ENCODE measurements at places on chromosomes 3 and 15. TPM values are rescaled to one million over a fixed set of nuclear protein-coding genes. Genes with fewer than 3 reads are reported as not detected.

DNA sequence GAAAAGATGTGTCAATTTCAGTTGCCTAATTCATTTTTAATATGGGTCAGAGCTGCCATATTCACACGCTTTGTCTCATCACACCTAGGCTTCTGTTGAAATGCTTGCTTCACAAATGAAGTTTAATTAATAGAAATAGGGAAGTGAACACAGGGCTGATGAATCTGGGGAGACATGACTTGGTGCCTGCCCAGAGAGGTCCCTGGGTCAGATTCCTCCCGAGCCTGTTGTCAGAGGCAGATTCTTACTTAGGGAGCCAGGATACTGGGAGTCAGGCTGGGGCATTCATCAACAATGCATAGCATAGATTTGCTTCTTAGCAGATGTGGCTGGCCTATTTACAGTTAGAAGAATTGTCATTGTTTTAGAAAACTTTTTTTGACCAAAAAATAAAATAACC, 90.6 kb downstream of the CACNA1D start:
- DNase-seq, result no peak
- no peaks in the 10 kb centered on the region for H3K4me1 ChIP-seq
- H3K27ac ChIP-seq, result no peak overlapping the region

GRCh38 chr3:15258720-15259119, 52.7 kb downstream of the CAPN7 start:
- peak; percentile 58 for DNase-seq
- H3K27me3 ChIP-seq, result no peaks in the 10 kb centered on the region
- H3K36me3 ChIP-seq, result peaks cover 73% of the 10 kb centered on the region
- no peak overlapping the region for H3K27ac ChIP-seq
- H3K4me1 ChIP-seq, result peaks cover 13% of the 10 kb centered on the region

GRCh38 chr3:143158014-143158988, 38.7 kb downstream of the CHST2 start:
- no peaks in the 10 kb centered on the region for H3K36me3 ChIP-seq
- H3K27ac ChIP-seq, result no peak overlapping the region
- no peaks in the 10 kb centered on the region for H3K27me3 ChIP-seq
- H3K4me3 ChIP-seq, result no peak overlapping the region
- DNase-seq, result no peak
- no peaks in the 10 kb centered on the region for H3K4me1 ChIP-seq

DNA sequence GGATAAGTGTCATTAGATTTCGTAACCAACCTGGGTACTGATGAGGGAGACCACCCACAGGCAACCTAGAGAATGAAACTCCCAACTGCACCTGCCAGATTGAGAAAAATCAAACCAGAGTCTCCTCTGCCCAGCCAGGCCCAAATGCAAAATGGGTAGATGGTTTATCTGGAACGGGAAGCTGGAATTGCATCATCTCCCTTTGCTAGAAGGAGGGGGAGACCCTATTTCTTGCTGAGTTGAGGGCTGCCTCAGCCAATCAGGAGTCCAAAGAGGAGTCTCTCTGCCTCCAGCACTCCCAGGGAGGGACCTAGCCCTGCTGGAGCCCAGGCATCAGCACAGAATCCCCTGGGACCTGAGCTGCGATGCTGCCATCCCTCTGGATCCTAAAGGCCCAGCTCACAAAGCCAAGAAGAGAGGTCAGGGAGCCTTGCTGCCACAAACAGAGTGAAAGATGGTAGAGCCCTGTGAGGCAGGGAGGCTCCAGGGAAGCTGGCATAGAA, 8.1 kb downstream of the RMDN3 start:
- no peaks in the 10 kb centered on the region for H3K27me3 ChIP-seq
- H3K4me1 ChIP-seq, result peaks cover 6% of the 10 kb centered on the region
- peaks cover 45% of the 10 kb centered on the region for H3K36me3 ChIP-seq
- no peak overlapping the region for H3K4me3 ChIP-seq

DNA sequence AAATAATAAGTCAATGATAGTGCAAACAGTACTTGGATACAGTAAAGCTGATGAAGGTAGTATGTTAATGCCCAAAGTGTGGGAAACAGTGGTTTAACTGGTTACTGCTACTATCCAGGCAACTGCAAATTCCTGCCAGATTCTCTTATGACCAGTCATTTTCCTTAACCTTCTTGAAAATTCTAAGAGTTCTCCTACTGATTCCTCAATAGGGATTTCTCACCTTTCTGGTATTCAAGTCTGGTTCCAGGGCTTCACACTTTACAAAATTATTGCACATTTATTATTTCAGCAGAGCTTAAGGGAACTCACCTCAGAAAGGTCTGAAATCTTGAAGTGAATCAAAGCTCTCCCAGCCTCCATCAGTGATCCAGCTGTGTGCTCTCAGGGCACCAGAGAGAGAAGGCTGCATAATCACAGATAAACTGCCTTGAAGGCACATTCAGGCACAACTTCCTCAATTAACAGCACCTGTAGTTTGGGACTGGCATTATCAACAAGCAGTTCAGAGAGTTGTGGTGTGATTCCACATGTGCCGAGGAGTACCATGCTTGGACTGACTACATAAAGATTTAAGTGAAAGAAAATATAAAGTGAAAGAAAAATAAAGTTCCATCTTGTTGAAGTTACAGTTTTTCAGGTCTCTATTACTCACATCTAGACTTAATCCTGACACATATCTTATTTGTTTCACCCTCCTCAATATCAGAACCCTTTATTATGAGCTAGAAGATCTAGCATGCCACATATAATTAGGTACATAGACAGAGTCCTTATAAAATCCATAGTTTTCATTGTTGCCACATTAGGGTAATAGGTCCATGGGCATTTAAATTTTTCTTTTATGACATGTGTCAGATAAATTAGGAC, 59.5 kb upstream of the TIPARP start:
- DNase-seq, result no peak
- no peaks in the 10 kb centered on the region for H3K27me3 ChIP-seq
- no peaks in the 10 kb centered on the region for H3K36me3 ChIP-seq
- H3K4me1 ChIP-seq, result no peaks in the 10 kb centered on the region
- no peak overlapping the region for H3K27ac ChIP-seq

Gene CCDC39
- not detected for total RNA-seq

DNA sequence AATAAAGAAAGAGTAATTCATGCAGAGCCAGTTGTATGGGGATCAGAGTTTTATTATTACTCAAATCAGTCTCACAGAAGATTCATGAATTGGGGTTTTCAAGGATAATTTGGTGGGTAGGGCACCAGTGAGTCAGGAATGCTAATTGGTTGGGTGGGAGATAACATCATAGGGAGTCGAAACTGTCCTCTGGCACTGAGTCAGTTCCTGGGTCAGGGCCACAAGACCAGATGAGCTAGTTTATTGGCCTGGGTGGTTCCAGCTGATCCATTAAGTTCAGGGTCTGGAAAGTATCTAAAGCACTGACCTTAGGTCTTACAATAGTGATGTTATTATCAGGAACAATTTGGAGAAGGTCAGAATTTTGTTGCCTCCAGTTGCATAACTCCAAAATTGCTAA, 998.6 kb upstream of the EPHA6 start:
- H3K27ac ChIP-seq, result no peak overlapping the region
- no peaks in the 10 kb centered on the region for H3K4me1 ChIP-seq
- no peaks in the 10 kb centered on the region for H3K36me3 ChIP-seq

Gene ENTPD3
- 0.12 TPM for total RNA-seq

GRCh38 chr3:29329986-29330890, 49.4 kb downstream of the RBMS3 start:
- DNase-seq, result no peak
- peak overlapping the region; percentile 23 for H3K27ac ChIP-seq
- no peak overlapping the region for H3K4me3 ChIP-seq
- peaks cover 51% of the 10 kb centered on the region for H3K4me1 ChIP-seq
- no peaks in the 10 kb centered on the region for H3K27me3 ChIP-seq
- no peaks in the 10 kb centered on the region for H3K36me3 ChIP-seq

Gene TMCO5A
- total RNA-seq, result not detected
